Type B pancreatic cell (in vitro differentiated cells): ENCODE measurements at places on chromosomes 2 and 18. TPM values are rescaled to one million over a fixed set of nuclear protein-coding genes. Genes with fewer than 3 reads are reported as not detected.

Gene ANKRD29
- total RNA-seq = 2.4 and 3.5 TPM in 2 replicates

Gene PARD6G
- 10.2 and 21.8 TPM in 2 replicates for total RNA-seq

Gene FOXI3
- total RNA-seq = 1.1 and 2.2 TPM in 2 replicates

Gene RIOK3
- 46.7 and 86.3 TPM in 2 replicates for total RNA-seq

DNA sequence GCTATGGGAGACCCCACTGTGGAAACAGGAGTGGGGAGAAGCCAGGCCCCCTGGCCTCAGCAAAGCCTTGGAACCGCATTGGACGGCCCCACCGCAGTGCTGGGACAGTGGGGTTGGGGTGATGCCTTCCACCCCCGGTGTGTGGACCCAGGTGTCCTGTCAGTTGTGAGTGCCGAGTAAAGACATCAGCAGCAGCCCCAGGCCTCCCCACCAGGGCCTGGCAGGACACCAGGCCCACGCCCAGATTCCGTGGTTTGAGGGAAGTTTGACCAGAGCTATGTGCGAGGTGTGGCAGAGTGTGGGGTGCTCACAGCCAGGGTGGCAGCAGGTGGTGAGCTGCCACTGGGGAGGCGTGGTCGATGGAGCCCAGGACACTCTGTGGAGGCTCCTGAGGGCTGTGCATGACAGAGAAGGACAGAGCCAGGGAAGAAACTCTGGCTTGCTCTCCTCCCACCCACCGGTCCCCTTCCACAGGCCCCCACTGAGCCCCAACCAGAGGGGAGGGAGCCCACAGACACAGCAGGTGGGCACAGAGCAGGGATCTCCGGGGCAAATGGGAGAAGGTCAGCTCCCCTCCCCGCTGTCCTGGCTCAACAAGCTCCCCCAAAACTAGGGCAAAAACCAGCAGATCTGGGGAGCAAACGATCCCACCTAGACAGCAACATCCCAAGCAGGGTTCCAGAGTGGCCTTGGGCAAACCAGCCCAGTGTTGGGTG is 69.1 kb downstream of the TWIST2 start:
- H3K4me1 ChIP-seq = peaks cover 5% of the 10 kb centered on the region
- no peak overlapping the region for H3K27ac ChIP-seq
- DNase-seq = no peak
- H3K36me3 ChIP-seq = no peaks in the 10 kb centered on the region

Gene PSMA8
- 0.14 TPM in 1 of 2 replicates, not detected in the other for total RNA-seq
